ENCODE measurements at places on chromosomes 12 and 14.

- H3K4me1 ChIP-seq = no peaks in the 10 kb centered on the region
- H3K4me3 ChIP-seq = no peak overlapping the region
Measured at GRCh38 chr12:106782619-106783018, 8.1 kb downstream of the RIC8B start.

GRCh38 chr14:42011221-42011620 is 404.5 kb downstream of the LRFN5 start:
- no peaks in the 10 kb centered on the region for H3K4me1 ChIP-seq
- no peak for DNase-seq
- no peaks in the 10 kb centered on the region for H3K36me3 ChIP-seq
- H3K27me3 ChIP-seq = no peaks in the 10 kb centered on the region
- no peak overlapping the region for H3K27ac ChIP-seq
- H3K4me3 ChIP-seq = no peak overlapping the region

GRCh38 chr14:75273272-75274049 is 5.2 kb upstream of the FOS start:
- no peak overlapping the region for H3K27ac ChIP-seq
- H3K4me1 ChIP-seq = peaks cover 48% of the 10 kb centered on the region
- no peaks in the 10 kb centered on the region for H3K36me3 ChIP-seq
- no peak for DNase-seq
- no peak overlapping the region for H3K4me3 ChIP-seq

GRCh38 chr12:64010069-64010686 is 165.7 kb downstream of the SRGAP1 start:
- no peaks in the 10 kb centered on the region for H3K4me1 ChIP-seq
- H3K36me3 ChIP-seq = no peaks in the 10 kb centered on the region
- no peaks in the 10 kb centered on the region for H3K27me3 ChIP-seq
- no peak for DNase-seq

GRCh38 chr12:66319266-66319954 is 17.1 kb downstream of the HELB start:
- H3K36me3 ChIP-seq = peaks cover 83% of the 10 kb centered on the region
- H3K4me3 ChIP-seq = no peak overlapping the region
- no peaks in the 10 kb centered on the region for H3K4me1 ChIP-seq
- no peaks in the 10 kb centered on the region for H3K27me3 ChIP-seq
- no peak for DNase-seq

All from CD4-positive, alpha-beta T cell (primary cell).